ENCODE measurements at places on chromosomes 6 and 20.

DNA sequence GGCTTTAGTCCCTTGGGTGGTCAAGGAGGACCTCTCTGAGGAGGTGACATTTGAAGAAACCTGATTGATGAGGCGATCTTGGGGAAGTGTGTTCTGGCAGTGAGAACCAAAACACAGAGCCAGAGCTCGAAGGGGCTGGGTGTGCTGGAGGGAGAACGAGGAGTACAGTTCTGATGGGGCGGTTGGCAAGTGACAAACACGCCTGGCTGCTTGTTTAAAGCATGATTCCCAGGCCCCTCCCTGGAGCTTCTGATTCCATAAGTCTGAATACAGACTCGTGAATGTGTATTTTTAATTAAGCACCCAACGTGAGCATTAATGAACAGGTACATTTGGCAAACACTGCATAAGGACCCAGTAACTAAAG lies 886 bp upstream of the NFATC2 start:
- no peak for DNase-seq

DNA sequence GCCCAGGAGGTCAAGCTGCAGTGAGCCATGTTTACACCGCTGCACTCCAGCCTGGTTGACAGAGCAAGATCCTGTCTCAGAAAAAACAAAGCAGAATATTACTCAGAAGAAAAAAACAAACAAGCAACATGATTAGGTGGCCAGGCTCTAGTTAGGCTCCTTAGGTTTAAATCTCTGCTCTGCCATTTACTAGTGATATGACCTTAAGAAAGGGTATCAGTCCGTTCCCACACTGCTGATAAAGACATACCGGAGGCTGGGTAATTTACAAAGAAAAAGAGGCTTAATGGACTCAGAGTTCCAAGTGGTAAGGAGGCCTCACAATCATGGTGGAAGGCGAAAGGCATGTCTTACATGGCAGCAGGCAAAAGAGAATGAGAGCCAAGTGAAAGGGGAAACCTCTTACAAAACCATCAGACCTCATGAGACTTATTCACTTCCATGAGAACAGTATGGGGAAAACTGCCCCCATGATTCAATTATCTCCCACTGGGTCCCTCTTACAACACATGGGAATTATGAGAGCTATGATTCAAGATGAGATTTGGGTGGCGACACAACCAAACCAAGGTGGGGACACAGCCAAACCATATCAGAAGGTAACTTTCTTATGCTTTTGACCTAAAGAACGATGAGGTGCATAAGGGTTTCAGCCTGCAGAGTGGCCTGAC lies 2.4 kb upstream of the LTV1 start:
- no peak for DNase-seq

- no peak for DNase-seq
Observed at GRCh38 chr20:34862724-34863123, 9.9 kb downstream of the GGT7 start.

DNA sequence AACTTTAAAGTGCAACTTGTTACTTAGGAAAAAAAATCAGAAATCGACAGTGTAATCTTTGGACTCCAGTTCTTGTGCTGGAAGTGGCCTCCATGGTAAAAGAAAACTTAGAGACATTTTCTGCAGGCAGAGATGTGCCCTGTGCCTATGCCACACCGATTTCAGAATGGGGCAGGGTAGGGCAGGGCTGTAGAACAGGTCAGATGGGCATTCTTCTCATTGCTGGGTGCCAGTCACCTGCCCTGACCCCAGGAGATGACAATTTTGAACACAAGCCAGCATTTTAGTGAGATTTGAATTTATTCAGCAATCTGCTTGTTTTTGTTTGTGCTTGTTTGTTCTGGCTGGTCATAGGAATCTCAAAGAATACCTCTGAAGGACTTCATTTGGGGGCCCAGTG lies 63.3 kb downstream of the SASH1 start:
- no peak for DNase-seq

- no peak for DNase-seq
Observed at GRCh38 chr20:36865076-36865860, 10.7 kb upstream of the TLDC2 start.

Data from activated CD4-positive, CD25-positive, alpha-beta regulatory T cell (primary cell).